ENCODE measurements at places on chromosomes 4 and X. TPM values are rescaled to one million over a fixed set of nuclear protein-coding genes. Genes with fewer than 3 reads are reported as not detected.

Gene CCNB3
- 0.29 TPM for total RNA-seq

Gene CCDC110
- 1.2 TPM for total RNA-seq

Gene BCORL1
- total RNA-seq, result 22.3 TPM

Gene CD38
- 0.94 TPM for total RNA-seq

Gene RTL9
- total RNA-seq, result 0.91 TPM

Gene ARX
- total RNA-seq, result not detected

Gene PCYT1B
- total RNA-seq, result 6.3 TPM

Gene SLC30A9
- 73.2 TPM for total RNA-seq

Gene AADAT
- total RNA-seq, result 10.3 TPM

Gene CENPVL2
- total RNA-seq, result 0.25 TPM

GRCh38 chr4:155954118-155954685 is 536 bp upstream of the CTSO start:
- DNase-seq, result no peak

- DNase-seq, result no peak
Observed at GRCh38 chr4:138869631-138870030, 145.9 kb upstream of the NOCT start.

DNA sequence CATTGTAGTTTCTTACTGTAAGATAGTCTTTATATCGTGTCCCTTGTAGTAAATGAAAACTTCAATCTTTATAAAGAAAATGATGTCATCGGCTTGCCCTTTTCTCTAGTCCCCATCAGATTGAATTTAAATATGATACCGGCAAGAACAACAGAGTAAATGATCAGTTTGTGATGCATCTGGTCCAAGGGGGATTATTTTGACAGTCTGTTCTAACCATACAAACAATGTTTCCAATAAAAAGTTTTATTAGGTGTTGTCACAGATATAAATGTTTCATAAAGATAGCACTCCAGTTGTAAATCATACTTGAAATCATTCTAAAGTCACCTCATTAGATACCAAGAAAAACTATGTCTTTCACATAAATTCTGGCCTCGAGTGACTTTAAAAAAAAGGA is 72.3 kb downstream of the SLC9A6 start:
- DNase-seq, result no peak

DNA sequence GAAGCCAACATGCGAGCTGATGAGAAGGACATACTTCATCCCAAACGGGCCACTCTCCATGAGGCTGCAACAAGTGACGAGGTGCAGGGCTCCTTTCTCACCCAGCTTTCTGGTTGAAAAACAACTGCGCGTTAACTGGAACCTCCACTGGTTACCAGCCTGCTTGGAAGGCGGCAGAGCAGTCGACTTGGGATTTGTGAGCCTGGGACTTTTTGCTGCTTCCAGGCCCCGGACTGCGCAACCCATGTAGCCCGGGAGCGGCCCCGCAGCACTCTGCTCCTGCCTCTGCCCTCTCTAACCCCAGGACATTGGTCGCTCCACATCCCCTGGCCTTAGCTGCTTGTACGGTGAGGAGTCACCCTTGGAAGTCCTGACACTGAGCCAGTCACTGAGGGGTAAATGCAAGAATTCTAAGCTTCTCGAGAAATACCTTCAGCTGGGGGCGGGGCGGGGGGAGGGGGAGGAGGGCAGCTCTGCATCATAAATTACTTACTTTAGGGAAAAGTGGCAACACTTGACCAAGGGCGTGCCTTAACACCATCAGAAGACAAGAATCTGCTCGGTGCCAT is 72.7 kb downstream of the MTMR1 start:
- DNase-seq, result no peak

DNA sequence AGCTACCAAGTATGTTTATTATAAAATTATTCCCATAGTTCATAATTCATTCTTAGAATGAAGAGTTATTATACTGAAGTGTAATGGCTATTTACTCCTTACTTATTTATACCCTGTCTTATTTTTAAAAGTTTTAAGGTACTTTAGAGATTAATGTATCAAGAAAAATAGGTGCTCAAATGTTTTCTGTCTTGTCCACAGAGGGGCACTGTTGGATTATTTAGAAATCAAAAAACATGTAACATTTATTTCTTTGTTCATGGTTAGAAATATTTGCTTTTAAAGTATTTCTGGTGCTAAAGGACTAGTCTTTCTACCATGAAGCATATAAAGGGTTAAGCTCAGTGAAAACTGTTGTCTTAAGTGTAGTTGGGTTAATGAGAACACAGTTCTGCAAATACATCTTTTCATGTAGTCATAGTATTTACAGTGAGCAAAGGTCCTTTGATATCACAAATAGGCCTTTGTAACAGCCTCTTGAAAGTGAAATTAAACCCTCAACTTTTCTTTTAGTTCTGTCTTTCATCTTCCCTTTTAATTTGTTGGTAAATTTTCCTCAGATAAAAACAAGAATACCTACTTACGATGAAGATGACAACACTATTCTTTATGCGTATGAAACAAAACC is 7.7 kb downstream of the SCML1 start:
- DNase-seq, result no peak

GRCh38 chr4:159689526-159689925 is 586.6 kb downstream of the RAPGEF2 start:
- DNase-seq, result no peak

- peak; percentile 23 for DNase-seq
Observed at GRCh38 chrX:13646154-13646549, 6.8 kb upstream of the TCEANC start.

DNA sequence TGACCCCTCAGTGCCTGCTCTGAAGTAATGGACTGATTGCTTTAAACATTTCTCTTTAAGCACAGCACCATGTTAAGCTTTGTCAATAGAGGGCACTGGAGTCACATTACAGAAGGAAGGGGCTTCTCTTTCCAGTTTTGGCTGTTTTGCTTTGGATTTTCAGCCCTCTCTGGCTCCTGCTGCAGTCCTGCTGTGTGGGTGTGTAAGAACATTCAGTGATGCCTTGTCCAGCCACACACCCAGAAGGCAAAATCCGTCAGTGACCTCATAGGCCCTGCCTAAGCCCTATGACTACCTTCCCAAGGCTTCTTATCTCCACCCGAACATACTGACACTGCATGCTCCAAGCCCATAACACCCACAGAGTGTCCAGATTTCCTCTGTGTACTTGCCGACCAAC is 215.3 kb upstream of the CTSO start:
- peak; percentile 99 for DNase-seq

DNA sequence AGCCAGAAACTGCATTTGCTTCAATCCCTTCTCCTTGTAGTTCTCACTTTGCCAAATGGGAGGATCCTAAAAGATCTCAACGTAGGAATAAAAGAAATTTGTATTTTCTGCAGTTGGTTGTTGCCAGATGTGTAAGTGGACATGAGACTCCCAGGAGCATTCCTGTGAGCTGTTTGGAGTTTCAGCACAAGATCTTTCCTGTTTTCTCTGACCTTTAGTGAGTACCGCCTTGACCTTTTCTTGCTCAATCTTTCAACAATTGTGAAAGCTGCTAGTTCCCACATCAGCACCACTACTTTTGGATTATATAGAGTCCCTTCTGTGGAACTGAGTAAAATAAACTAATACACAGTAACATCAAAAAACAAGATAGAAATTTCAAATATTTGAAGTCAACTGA is 683.8 kb upstream of the PABPC4L start:
- DNase-seq, result no peak

DNA sequence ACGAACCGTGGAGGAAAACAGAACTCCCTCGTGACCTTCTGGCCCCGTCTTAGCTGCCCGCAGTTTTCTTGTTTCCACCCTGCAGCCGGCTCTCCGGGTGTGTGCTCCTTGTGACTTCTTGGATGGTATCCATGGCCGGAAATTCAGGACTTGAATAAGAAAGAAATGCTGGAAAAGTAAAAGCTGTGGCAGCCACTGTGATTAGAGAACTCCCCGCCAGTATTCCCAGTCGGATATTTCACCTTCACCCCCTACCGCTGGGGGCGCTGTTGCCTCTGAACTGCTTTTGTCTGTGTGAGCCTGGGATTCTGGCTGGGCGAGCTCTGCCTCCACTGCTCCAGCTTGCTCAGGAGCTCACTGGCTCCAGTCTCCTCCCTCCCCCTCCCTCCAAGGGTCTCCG is 41.5 kb upstream of the CYP4V2 start:
- DNase-seq, result no peak

- peak; percentile 17 for DNase-seq
Observed at GRCh38 chr4:106032851-106033286, 137.6 kb downstream of the NPNT start.

DNA sequence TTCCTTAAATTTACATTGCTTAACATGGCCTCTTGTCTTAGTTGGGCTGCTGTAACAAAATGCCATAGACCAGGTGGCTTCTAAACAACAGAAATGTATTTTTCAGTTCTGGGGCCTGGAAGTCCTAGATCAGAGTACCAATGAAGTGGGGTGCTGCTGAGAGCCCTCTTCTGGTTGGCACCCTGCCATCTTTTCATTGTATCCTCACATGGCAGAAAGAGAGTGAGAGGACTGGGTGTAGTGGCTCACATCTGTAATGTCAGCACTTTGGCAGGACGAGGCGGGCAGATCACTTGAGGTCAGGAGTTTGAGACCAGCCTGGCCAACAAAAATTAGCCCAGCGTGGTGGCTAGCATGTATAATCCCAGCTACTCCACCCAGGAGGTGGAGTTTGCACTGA is 12.0 kb upstream of the KLB start:
- DNase-seq, result no peak

- peak; percentile 71 for DNase-seq
Observed at GRCh38 chr4:147981305-147981704, 249.4 kb downstream of the ARHGAP10 start.

GRCh38 chrX:153816831-153817690 is 13.3 kb downstream of the PDZD4 start:
- no peak for DNase-seq

DNA sequence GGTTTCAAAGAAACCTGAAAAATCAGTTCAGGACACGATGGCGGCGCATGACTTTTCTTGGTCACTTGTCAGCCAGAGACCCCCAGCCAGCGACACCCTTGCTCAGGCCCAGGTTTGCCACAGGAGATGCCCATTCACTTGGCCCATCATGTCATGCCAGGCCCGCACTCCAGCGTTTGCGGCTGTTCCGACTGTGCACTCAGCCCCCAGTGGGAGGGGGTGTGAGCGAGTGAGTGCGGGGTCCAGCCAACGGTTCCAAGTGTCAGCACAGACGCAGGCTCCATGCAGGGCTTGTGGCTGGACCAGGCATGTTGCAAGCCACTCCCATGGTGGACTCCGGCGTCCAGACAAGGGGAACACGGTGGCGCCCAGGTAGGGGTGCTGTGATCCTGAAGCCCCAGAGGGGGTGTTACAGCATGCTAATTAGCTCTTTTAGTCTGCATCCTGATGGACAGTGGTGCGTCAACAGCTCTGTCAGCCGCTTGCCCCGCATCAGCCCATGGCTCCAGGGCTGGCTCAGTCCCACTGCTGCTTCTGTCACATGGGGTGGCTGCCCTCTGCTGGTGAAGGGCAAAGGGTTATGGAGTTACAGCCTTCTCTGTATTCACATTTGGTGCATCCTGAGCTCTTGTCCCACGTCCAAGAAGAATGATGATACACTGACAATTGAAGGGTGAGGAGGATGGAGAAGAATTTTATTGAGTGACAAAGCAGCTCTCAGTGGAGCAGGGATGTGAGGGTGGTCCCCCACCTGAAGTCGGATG is 3.7 kb upstream of the MAEA start:
- DNase-seq, result no peak

DNA sequence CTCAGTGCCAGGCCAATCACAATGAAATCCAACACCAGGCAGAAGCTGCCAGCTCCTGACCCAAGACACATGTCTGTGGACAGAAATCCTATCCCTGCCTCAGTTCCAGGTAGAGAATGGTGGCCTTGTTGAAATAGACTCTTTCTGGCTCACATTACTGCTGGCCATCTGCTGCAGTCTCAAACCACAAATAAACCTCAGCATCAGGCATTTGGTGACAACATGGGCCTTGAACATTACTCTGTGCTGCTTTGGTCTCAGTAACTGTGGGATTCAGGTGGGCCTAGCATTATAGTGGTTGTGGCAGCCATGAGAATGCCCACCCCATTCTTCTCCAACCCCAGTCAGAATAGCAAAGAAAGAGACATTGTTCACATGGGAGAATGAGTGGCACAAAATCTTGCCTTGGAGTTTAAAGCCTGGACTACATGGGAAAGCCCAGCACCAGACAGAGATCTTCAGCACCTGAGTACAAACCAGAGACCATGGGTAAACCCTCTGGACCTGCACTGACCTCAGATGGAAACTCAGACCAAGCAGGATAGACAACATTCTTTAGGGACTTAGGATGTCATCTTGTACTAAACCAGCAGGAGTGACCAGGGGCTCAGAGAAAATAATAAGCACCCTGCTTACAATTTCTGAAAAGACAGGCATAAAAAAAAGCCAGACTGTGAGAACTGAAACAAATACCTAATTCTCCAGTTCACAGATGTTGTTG is 50.4 kb upstream of the TRAM1L1 start:
- DNase-seq, result peak; percentile 6

DNA sequence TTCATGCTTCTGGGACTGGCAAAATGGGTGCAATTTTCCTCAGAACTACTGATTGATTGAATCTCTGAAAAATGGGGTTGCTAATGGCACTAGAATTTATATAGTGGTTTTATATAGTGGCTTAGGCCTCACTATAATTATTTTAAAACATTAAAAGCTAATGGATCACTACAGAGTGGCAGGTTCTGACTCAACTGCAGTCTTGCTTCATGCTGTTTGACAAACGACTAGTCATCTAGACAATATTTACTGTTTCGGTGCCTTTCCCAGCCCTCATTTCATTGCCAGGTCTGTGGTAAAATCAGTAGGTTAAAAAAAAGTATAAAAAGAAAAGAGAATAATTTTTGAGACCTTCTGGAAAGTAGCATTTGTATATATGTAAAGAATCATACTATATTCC is 352.8 kb upstream of the ATOH1 start:
- DNase-seq, result peak; percentile 1

GRCh38 chr4:12778706-12779105 is 705.4 kb downstream of the RAB28 start:
- no peak for DNase-seq

GRCh38 chr4:151618858-151619257 is 141.9 kb downstream of the GATB start:
- no peak for DNase-seq

GRCh38 chr4:140790765-140791164 is 34.6 kb upstream of the TBC1D9 start:
- DNase-seq, result no peak
